ENCODE measurements at places on chromosomes 13 and 19.

GRCh38 chr13:51608857-51609406 lies 24.7 kb downstream of the WDFY2 start:
- DNase-seq: no peak

DNA sequence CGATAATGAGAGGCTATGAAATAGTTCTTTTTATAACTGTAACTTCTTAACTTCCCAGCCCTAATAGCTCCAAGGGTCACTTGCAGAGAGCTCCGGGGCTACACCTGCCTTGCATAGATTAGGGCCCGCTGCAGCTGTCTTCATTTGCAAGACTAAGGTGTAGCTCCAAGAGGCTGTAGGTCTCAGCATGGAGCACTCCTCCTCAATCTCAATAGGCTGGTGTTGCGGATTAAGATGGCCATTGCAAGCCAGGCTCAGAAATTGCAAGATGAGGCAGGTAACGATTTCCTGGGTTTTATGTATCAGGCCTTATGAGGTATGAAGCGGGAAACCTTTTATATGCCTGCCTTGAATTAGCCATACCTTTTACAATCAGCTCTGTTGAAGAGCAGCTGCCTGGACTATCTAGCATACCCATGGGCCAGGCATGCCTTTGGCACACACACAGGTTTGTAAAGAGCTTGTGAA lies 185.7 kb downstream of the TM9SF2 start:
- no peak for DNase-seq

GRCh38 chr13:49218493-49219051 lies 1.6 kb upstream of the MLNR start:
- DNase-seq: no peak

DNA sequence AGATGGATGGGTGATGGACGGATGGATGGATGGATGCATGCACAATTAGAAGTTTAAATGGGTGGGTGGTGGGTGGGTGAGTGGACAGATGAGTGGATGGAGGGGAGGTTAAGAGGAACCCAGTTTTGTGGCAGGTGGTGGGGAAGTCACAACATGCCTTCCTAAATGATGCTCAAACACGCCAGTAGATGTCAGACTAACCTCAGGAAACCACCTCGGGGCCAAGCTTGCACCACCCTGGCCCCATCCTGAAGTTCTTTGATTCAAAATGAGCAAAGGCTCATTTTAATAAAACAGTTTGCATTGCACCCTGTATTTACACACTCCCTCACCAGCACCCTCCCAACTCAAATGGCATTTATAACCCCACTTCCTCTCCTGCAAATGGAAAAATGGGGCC lies 91.4 kb upstream of the CACNA1A start:
- DNase-seq: peak; percentile 83

- DNase-seq: no peak
Measured at GRCh38 chr19:8204961-8205360, 4.2 kb upstream of the CERS4 start.

GRCh38 chr19:29527500-29528328 lies 1.9 kb downstream of the VSTM2B start:
- no peak for DNase-seq

GRCh38 chr19:45323671-45324081 lies 1.0 kb upstream of the CKM start:
- no peak for DNase-seq

DNA sequence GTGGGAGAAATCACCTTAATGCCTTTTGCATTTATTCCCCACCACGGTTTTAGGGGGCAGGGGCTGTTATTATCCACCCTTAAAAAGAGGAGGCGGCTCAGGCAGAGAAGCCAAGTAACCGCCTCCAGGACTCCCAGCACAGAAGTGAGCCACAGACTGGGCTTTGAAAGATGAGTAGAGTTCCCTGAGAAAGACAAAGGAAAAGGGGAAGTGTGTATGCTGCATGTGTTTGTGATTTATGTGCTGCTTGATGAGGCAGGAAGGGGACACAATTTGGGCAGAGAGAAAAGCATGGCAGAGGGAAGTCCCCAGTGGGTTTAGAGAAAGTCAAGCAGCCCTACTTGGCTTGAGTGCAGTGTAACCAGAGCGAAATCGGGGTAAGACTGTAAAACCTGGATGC lies 85.0 kb downstream of the DOCK9 start:
- DNase-seq: no peak

DNA sequence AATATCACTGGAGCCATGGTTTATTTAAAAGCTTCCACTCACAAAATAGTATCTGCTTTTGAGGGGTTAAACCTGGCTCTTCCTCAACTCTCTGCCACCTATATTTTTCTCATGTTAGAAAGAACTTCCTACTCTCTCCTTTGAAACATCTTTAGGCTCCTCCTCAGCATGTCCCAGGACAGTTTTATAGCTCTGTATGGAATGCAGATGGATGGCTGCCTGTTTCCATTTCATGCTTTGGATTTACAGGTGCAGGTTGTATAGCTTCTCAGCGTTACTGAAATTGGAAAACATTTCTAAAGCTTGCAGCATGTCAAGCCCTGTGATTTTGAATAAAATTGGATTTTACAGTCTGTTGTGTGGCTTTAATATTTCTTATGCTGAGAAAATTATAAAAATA lies 314.0 kb downstream of the NDFIP2 start:
- no peak for DNase-seq

DNA sequence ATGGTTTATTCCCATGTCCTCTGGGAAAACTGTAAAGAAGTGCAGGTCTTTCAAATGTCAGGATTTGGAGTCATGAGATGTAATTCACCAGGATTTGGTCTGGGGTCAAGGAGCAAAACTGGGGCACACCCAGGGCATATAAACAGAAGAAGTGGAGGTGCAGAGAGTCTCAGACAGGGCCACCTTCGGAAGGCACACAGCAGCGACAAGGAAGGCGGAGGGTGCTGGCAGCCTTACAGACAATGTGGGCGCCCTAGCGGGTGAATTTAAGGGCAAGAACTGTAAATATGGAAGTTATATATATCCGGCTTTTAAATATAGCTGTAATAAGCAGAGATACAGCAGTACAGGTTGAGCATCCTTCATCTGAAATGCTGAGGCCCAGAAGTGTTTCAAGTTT lies 31.2 kb downstream of the DHRS12 start:
- DNase-seq: no peak
